ENCODE measurements at places on chromosomes 1 and 21. TPM values are rescaled to one million over a fixed set of nuclear protein-coding genes. Genes with fewer than 3 reads are reported as not detected.

SPATA1 gene
- 0.29 TPM for total RNA-seq

OR2W3 gene
- not detected for total RNA-seq

TP73 gene
- 1.4 TPM for total RNA-seq

CRYAA gene
- total RNA-seq, result not detected

LAMC2 gene
- total RNA-seq, result 2.1 TPM

GPR61 gene
- not detected for total RNA-seq

KIF2C gene
- total RNA-seq, result 70.5 TPM

BLZF1 gene
- 29.3 TPM for total RNA-seq

EPHB2 gene
- not detected for total RNA-seq

LDLRAD1 gene
- not detected for total RNA-seq

SHISA4 gene
- 1.8 TPM for total RNA-seq

S100A8 gene
- not detected for total RNA-seq

HMGB4 gene
- total RNA-seq, result not detected

S100A16 gene
- total RNA-seq, result not detected

NR0B2 gene
- total RNA-seq, result not detected

NPHS2 gene
- total RNA-seq, result not detected

OR2T11 gene
- not detected for total RNA-seq

OPRD1 gene
- not detected for total RNA-seq

SLC44A5 gene
- not detected for total RNA-seq

MMP23B gene
- total RNA-seq, result 2.3 TPM

TMEM222 gene
- 43.4 TPM for total RNA-seq

MR1 gene
- total RNA-seq, result 38.8 TPM

MYCL gene
- total RNA-seq, result not detected

RHD gene
- total RNA-seq, result not detected

DCDC2B gene
- total RNA-seq, result not detected

LSM10 gene
- total RNA-seq, result 48.6 TPM

TNFRSF25 gene
- total RNA-seq, result 162 TPM

CCDC17 gene
- total RNA-seq, result 4.7 TPM

TPTE gene
- not detected for total RNA-seq

THEM5 gene
- not detected for total RNA-seq

ANGPTL3 gene
- not detected for total RNA-seq

AXDND1 gene
- total RNA-seq, result not detected

MRPS21 gene
- total RNA-seq, result 66.6 TPM

SH3BGR gene
- total RNA-seq, result 1.2 TPM

ERICH3 gene
- not detected for total RNA-seq

IFNLR1 gene
- 1.6 TPM for total RNA-seq

TMEM125 gene
- not detected for total RNA-seq

IFFO2 gene
- total RNA-seq, result 20.6 TPM

C1orf185 gene
- total RNA-seq, result not detected

SLC35F3 gene
- total RNA-seq, result 8.0 TPM

S100A7 gene
- not detected for total RNA-seq

RAB7B gene
- not detected for total RNA-seq

CYYR1 gene
- not detected for total RNA-seq

HMCN1 gene
- total RNA-seq, result 0.10 TPM

SPRR5 gene
- not detected for total RNA-seq

SLC45A1 gene
- 0.20 TPM for total RNA-seq

CFAP141 gene
- not detected for total RNA-seq

KIF21B gene
- 94.7 TPM for total RNA-seq

F13B gene
- not detected for total RNA-seq
